ENCODE measurements at places on chromosomes 6 and 20.

DNA sequence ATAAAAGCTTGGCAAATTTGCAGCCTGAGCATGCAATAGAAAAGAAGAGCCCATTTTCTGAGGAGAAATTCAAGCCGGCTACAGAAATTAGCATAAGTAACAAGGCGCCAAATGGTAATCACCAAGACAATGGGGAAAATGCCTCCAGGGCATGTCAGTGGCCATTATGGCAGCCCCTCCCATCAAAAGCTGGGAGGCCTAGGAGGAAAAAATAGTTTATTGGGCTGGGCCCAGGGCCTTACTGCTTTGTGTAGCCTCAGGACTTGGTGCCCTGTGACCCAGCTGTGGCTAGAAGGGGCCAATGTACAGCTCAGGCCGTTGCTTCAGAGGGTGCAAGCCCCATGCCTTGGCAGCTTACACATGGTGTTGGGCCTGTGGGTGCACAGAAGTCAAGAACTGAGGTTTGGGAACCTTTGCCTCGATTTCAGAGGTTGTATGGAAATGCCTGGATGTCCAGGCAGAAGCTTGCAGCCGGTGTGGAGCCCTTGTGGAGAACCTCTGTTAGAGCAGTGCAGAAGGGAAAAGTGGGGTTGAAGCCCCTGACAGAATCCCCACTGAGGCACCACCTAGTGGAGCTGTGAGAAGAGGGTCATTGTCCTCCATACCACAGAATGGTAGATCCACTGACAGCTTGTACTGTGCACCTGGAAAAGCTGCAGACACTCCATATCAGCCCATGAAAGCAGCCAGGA is 328.5 kb upstream of the MAP3K7 start:
- no peak overlapping the region for H3K27ac ChIP-seq
- DNase-seq = no peak
- H3K27me3 ChIP-seq = peaks cover 7% of the 10 kb centered on the region
- H3K4me1 ChIP-seq = no peaks in the 10 kb centered on the region
- no peaks in the 10 kb centered on the region for H3K36me3 ChIP-seq
- H3K4me3 ChIP-seq = no peak overlapping the region

DNA sequence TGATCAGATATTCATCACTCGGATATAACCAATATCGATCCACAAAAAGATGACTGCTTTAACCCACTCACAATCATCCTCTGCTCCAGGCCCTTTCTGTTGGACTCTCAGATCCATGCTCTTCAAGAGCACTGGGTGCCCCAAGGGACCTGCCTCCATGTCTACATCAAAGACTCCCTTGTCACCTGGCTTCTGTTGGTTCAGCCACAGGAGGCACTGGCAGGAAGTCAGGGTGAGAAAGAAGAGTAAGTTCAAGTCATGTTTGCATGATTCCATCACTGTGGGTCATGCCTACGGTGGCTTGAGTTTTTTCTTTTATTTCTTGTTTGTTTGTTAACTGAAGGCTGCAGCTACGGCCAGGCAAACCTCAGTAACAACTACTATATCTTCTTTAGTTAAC is 243.3 kb downstream of the ADGRG6 start:
- DNase-seq = peak; percentile 49
- H3K27ac ChIP-seq = peak overlapping the region; percentile 88
- no peak overlapping the region for H3K4me3 ChIP-seq
- no peaks in the 10 kb centered on the region for H3K27me3 ChIP-seq
- peaks cover 10% of the 10 kb centered on the region for H3K36me3 ChIP-seq

DNA sequence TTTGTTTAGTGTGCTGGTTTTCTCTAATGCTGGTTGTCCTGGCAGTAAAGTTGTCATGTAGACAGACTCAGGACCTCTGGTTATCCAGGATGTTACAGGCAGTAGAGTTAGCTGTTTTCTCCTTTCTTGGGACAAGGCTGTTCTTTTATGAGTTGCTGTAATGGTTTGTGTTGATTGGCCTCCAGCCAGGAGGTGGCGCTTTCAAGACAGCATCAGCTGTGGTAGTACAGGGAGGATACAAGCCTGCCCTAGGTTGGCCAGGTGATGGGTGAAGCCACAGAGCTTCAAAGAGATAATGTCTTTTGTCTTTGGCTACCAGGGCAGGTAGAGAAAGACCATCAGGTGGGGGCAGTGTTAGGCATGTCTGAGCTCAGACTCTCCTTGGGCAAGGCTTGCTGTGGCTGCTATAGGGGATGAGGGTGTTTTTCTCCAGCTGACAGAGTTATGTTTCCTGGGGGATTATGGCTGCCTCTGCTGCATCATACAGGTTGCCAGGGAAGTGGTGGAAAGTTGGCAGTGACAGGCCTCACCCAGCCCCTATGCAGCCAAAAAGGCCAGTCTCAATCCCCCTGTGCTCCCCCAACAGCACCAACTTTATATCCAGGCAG is 127.2 kb upstream of the TAB2 start:
- peaks cover 56% of the 10 kb centered on the region for H3K36me3 ChIP-seq
- no peaks in the 10 kb centered on the region for H3K27me3 ChIP-seq
- no peak overlapping the region for H3K4me3 ChIP-seq
- H3K27ac ChIP-seq = no peak overlapping the region
- peak; percentile 50 for DNase-seq

DNA sequence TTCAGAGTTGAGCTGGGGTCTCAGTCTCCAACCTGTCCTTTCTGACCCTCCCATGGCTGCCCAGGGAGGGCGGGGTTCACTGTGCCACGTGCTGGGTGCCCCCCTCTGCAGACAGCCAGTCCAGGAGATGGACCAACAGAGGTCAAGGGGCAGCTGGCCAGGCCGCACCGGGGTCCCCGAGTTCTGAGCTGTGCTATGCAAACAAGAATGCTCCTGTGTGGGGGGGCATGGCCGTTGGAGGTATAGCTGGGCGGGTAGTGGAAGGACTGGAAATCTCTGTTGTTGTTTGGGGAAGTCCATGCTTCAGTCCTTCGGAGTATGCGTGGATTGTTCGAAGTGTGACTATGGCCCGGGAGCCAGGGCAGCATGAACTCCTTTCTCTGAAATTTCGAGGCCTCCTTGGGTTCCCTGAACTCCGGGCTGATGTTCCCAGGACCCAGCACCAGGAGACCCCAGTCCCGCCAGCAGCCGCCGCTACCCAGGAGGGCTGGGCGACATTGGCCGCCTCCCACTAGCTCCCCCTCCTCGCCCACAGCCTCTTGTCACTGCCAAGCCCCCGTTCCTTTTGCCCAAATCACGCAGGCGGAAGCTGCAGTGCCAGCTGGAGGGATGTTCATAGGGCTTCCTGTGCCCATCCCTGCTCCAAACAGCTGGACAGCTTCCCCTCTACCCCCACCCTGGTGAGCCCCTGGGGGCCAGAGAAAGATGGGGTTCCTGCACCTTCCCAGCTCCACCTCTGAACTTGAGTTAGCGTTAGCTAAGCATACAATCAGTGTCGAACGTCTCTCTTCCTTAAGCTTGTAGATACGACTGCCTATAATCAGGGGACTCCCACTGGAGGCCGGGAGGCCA is 126.6 kb downstream of the TAF4 start:
- no peak overlapping the region for H3K27ac ChIP-seq
- H3K4me1 ChIP-seq = no peaks in the 10 kb centered on the region
- H3K4me3 ChIP-seq = no peak overlapping the region
- H3K36me3 ChIP-seq = no peaks in the 10 kb centered on the region
- DNase-seq = no peak

DNA sequence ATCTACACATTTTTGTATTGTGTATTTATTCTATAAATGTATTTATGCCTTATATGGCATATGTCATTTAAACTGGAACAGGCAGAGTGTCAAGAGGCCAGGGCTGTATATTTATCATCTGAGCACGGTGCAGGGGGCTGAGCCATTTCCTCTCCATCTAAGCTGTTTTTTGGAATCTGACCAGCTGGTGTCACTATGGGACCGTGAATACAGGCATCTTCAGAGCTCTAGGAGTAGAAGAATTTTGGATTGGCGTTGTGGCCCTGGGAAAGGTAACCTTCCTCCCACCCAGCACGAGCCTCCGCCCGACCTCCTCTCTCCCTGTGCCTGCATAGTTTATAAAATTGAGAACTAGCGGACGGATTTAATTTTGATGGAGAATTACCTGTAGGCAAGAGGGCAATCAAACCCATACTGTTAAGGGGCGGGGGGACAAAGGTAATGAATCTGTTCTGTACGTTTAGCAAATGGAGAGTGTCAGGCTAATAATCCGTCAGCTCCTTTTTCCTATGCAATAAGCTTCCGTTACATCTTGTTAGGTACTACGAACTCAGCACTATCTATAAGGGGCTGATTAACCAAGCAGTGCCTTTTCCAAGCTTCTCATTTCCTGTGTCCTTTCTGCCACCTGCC is 29.0 kb upstream of the EEF1E1 start:
- H3K27ac ChIP-seq = no peak overlapping the region
- peaks cover 14% of the 10 kb centered on the region for H3K27me3 ChIP-seq
- DNase-seq = peak; percentile 54
- H3K4me1 ChIP-seq = no peaks in the 10 kb centered on the region
- no peaks in the 10 kb centered on the region for H3K36me3 ChIP-seq
- H3K4me3 ChIP-seq = no peak overlapping the region

- H3K27me3 ChIP-seq = peaks cover 30% of the 10 kb centered on the region
- H3K4me1 ChIP-seq = no peaks in the 10 kb centered on the region
- no peak overlapping the region for H3K27ac ChIP-seq
- no peak for DNase-seq
- H3K36me3 ChIP-seq = no peaks in the 10 kb centered on the region
Observed at GRCh38 chr20:47773371-47773786, 11.9 kb downstream of the SULF2 start.

DNA sequence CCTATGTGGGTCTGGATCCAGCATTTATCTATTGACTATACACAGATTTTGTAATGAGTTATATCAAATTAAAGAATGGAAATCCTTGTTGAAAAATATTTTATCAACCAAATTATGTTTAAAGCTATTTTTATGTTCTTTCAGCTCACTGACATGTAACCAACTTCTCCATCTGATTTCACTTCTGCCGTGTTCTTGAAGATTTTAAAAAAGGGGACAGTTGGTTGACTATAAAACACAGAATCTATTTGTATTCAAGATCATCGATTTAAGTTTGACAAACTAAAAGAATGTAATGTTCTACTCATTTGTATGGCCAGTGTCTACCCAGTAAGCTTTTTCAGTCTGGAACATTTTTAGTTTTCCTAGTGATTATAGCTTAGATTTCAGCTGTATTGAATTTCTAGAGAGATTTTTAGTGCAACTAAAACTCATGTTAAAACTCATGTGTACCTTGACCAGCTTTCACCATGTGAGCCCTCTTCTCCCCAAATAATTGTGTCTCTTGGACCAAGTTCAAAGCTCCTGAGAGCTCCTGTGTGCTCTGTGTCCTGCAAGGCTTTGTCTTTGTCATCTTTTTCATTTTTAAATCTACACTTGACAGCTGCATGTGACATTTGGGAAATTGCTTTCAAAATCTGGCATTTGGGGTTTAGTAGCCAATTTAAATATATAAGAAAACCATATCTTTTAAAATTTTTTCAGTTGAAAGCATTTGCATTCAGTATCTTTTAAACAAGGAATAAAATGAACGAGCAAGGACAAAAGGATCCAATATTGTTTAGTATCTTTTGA is 118.4 kb upstream of the TIAM2 start:
- DNase-seq = no peak
- no peaks in the 10 kb centered on the region for H3K27me3 ChIP-seq
- H3K4me3 ChIP-seq = no peak overlapping the region
- no peak overlapping the region for H3K27ac ChIP-seq

DNA sequence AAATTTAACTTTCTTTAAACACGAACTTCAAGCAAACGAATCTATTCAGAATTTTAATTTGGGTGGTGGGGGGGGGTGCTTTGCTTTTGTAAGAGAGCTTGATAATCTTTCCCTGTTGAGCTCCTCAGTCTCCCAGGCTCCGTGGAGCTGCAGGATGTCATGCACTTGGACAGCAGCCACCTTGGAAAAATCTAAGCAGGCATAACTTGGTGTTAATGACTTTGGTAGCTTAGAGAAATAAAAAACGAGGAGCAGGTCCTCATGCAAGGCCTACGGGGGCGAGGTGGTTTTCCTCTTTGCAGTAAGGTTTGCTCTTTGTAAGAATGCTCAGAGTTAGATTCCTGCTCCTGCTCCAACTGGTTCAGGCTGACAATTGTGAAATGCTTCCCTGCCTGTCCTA is 102.3 kb downstream of the EDN1 start:
- H3K27ac ChIP-seq = no peak overlapping the region
- no peaks in the 10 kb centered on the region for H3K36me3 ChIP-seq
- H3K27me3 ChIP-seq = no peaks in the 10 kb centered on the region

Measured in activated naive CD4-positive, alpha-beta T cell treated with anti-CD3 and anti-CD28 coated beads, Interleukin-2, amount 10 ng/mL, durations not matched to agents 7 days and 5 days (primary cell).